ENCODE measurements at places on chromosomes 2 and 18.

GRCh38 chr18:6219116-6219717, 195.5 kb downstream of the L3MBTL4 start:
- no peak for DNase-seq

GRCh38 chr2:234945339-234945873, 6.4 kb upstream of the SH3BP4 start:
- no peak for DNase-seq

- no peak for DNase-seq
Measured at GRCh38 chr18:55375930-55376329, 212.1 kb downstream of the TCF4 start.

GRCh38 chr18:68033466-68033865, 516.9 kb upstream of the DSEL start:
- no peak for DNase-seq

GRCh38 chr2:229342376-229342775, 71.3 kb upstream of the PID1 start:
- no peak for DNase-seq

DNA sequence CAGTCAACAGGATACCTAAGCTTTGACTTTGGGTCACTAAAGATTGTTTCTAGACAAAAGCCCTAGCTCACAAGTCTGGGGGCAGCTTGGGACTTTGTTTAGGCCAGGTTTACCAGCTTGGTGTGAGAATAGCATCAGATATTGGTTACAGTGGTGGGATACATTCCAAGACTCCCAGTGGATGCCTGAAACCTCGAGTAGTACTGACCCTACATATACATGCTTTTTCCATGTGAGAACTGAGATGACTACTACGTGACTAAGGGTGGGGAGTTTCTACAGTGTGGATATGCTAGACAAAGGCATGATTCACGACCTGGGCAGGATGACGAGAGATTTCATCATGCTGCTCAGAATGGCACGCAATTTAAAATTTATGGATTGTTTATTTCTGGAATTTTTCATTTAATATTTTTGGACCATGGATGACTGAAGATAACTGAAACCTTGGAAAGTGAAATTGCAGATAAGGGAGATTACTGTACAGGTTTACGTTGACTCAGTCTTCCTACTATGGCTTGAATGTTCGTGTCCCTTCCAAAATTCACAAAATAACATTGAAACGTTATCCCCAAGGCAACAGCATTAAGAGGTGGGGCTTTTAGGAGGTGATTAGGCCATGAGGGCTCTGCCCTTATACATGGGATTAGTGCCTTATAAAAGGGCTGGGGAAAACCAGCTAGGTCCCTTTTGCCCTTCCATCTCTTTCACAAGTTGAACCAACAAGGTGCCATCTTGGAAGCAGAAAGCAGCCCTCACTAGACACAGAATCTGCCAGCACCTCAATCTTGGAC, 50.2 kb upstream of the CTAGE1 start:
- no peak for DNase-seq

DNA sequence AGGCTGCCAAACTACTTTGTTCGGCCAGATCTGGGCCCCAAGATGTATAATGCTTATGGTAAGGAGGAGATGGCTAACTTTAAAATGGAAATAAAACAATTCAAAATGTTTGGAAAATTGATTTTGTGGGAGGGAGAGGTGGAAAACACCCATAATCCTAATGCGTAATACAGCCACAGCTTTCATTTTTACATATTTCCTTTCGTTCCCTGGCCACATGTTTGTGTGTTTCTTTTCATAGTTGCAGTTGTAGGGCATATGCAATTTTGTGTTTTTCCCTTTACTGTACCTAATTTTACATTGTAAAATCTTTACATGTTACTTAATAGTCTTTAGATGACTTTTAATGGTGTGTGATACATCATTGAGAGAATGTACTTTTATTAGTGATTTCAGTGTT, 44.6 kb downstream of the KDM3A start:
- no peak for DNase-seq

GRCh38 chr2:74183878-74184277, 5.2 kb upstream of the MOB1A start:
- DNase-seq: no peak

- no peak for DNase-seq
Measured at GRCh38 chr2:101063352-101064124, 61.4 kb downstream of the RPL31 start.

DNA sequence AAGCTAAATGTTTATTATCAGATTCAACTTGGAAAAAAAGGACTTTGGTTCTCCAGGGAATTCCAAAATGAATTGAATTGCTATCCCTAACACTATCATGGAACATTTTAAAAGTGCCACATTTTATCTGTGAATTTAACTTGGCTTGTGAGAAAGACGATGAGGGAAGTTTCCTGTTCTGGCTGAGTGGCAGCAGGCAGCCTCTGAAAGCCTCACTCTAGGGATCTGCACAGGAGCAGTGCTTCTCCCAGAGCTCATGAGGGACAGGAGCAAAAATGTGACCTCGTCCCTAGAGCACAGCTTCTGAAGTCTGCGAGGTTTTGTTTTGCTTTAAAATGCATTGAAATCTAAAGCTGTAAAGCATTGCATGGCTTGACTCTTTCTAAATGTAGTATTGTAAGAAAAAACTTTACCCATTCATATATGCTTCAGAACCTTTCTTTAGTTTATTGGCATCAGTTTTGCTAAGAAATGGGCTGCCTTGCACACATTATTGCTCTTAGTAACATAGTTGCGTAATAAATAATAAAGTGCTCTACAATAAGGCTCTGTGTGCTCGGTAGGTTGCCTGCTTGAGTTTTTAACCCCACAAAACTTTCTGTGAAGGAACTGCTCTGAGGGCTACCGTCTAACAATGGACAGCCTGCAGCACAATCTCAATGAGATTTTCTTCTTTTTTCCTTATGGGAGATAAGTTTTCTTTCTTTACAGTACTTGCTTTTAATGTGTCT, 136.2 kb upstream of the CDCA7 start:
- no peak for DNase-seq

GRCh38 chr2:25650256-25650655, 23.1 kb downstream of the DTNB start:
- no peak for DNase-seq

DNA sequence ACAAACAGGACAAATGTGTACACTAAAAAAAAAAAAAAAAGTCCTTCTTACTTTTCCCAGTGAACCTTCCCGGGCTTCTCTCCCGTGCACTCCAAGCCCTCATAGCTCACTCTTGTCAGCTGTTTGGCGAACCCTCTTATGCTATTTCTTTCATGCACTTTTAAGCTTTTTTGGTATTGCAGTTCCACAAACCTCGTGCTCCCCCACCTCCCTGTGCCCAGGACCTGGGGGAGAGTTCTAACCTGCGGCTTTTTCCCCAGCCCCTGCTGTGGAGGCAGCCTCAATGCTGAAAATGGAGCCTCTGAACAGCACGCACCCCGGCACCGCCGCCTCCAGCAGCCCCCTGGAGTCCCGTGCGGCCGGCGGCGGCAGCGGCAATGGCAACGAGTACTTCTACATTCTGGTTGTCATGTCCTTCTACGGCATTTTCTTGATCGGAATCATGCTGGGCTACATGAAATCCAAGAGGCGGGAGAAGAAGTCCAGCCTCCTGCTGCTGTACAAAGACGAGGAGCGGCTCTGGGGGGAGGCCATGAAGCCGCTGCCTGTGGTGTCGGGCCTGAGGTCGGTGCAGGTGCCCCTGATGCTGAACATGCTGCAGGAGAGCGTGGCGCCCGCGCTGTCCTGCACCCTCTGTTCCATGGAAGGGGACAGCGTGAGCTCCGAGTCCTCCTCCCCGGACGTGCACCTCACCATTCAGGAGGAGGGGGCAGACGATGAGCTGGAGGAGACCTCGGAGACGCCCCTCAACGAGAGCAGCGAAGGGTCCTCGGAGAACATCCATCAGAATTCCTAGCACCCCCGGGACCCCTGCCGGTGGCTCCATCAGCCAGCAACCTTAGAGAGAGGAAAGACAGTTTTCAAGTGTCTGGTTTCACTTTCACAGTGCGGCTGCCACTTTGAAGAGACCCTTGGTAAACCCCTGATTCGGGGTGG, 826 bp downstream of the KCNE4 start:
- DNase-seq: no peak

GRCh38 chr18:77750006-77750405, 500.4 kb downstream of the GALR1 start:
- no peak for DNase-seq

DNA sequence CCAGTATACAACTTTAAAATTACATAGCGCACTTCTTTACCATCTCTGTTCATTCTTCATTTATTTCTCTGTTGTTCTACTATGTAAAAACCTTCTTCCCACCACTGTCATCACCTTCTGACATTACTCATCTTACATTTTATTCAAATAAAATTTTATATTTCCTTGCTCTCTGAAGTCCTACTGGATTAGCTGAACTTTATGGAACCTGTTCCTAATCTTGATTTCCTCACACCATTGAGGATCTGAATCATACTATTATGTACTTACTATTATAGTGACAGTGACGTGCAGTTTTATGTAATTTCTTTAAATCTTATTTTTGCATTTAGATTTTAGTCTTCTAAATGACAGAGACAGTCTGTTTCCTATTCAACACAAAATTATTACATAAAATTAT, 98.3 kb downstream of the DYNAP start:
- no peak for DNase-seq

DNA sequence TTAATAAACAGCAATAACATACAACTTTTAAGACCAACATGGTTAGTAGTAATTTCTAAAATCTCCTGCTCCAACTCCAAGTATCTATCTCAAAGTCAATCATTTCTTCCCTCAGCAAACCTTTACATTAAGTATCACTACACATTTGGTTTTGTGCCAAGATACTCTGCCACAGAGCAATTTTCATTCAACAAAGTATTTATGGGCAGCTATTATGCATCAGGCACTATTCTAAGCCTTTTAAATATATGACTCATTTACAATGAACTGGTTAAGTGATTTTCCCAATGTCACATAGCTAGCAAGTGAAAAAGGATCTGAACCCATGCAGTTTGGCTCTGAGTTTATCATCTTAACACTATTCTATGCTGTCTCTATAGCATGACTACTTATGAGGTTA, 264.3 kb downstream of the NOL4 start:
- no peak for DNase-seq

DNA sequence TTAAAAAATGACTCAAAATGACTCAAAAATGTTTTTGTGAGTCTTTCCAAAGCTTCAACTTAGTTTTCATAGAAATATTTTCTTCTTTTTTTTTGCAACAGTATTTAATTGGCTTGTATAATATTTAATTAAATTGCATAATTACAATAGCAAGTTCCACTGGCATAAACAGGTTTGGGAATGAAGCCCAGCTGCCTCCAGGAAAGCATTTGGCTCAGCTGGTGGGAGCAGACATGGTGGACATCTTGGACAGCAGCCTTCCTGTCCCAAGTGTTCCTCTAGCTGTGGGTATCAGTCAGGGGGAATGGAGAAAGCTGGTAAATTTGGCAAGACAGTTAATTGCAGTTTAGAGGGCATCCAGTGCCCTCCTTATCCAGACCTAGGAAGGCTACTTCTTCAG, 213.4 kb downstream of the ZBTB7C start:
- DNase-seq: no peak

- peak; percentile 74 for DNase-seq
Measured at GRCh38 chr2:84906900-84907714, 1.7 kb downstream of the TMSB10 start.

DNA sequence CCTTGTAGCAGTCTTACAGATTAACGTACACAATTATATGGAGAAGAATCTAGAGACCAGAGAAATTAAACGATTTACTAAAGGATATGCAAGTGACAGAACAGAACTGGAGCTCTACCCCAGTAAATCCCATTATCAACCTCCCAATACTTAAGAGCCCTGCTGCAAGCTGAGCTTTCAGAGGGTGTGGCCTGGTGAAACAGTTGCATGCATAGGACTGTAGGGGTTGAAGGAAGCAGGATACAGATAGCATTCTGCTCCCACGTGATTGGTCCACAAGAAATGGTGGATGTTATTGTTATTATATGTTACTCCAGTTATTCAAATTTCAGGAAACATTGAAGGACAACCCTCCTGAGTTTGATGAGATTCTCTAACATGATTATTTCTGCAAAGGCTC, 210.8 kb upstream of the THUMPD2 start:
- no peak for DNase-seq

DNA sequence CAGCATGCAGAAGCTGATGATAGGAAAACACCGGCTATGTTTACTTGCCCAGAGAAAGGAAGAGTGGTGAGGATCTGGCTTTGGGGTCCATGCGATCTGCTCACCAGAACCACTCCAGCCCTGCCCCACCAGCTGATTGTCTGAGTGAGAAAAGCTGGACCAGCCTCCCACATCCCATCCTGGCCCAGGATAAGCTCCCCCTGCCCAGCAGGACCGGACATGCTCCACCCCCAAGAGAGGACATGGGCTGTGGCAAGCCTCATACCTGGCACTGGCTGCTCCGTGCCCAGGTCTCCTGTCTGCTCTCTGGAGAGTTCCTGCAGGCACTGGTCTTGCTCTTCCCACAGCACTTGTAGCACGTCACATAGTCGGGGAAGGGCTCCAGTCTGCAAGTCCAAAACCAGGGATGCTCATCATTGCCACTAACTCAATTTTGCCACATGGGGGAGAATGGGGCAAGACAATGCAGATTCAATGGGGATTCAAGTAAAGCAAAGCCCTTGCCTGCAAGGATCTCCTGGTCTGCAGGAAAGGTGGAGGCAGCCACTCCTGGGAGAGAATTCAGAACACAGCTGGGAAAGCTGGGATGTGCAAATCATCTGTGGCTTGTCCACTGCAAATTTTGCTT, 30.0 kb downstream of the SCTR start:
- DNase-seq: no peak

- no peak for DNase-seq
Measured at GRCh38 chr2:149330127-149331022, at the start of gene LYPD6. TSS of gene LYPD6 (plus strand) at chr2:149330587. CDS start at chr2:149437709, 107,122 bp downstream.

- no peak for DNase-seq
Measured at GRCh38 chr2:25894135-25894830, 16.0 kb upstream of the ASXL2 start.

DNA sequence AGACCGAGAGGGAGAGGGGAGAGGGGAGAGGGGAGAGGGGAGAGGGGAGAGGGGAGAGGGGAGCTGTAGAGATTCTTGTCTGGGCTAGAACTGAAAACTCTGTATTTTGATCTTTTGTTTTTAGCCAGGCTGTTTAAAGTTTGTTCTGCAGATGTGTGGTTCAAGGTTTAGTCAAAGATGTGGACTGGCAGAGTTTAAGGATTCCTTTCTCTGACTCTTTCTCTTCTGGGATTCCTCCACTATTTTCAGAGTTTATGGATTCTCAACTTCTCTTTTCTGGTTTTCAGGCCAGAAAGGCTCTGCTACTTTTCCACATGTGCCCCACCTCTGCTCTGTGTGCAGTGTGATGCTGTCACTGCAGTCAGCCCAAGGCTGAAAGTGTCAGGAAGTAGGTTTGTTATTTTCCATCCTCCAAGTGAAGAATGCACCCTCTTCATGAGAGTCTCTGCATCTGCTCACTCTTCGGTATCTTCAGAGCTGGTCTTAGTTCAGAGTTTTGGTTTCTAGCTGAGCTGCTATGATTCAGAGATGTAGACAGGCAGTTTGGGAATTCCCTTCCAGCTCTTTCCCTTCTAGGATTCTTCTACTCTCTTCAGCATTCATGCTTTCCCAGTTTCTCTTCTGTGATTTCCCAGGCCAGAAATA, 130.9 kb upstream of the SMAD7 start:
- DNase-seq: no peak

- DNase-seq: no peak
Measured at GRCh38 chr18:80109676-80110078, 615 bp downstream of the ADNP2 start.

- no peak for DNase-seq
Measured at GRCh38 chr18:331221-331821, 63.5 kb upstream of the THOC1 start.

- DNase-seq: no peak
Measured at GRCh38 chr18:57441071-57441794, 6.1 kb downstream of the ONECUT2 start.

Data from CD4-positive, alpha-beta T cell treated with Interleukin-10 for 1 hour (primary cell).